Chondrocyte (in vitro differentiated cells): ENCODE measurements at places on chromosomes 1 and 21.
A peak's percentile ranks its signal among the peaks of the same experiment; 100 is the strongest.

GRCh38 chr1:110774398-110774797 is 98.5 kb upstream of the CD53 start:
- DNase-seq, result no peak

GRCh38 chr1:152347116-152347728 is 12.6 kb downstream of the FLG2 start:
- no peak for DNase-seq

GRCh38 chr1:21742578-21742977 is 40.4 kb downstream of the USP48 start:
- no peak for DNase-seq

DNA sequence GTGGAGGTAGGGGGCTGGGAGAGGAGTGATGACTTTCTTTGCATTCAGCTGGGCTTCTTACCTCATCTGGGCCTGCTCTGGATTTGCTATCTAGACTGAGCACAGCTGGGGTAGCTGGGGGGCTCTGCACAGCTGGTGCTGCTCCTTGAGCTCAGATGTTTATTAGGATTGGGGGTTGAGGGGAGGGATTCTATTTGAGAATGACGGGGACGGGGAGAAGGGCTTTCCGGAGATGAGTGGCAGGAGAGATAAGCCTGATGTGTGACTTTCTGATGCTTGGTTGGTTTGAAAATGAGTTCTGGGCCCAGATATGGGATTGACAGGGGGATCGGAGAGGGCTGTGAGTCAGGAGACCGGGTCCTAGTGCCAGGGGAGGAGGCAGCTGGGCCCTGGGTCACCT is 146.1 kb upstream of the CSF3R start:
- peak; percentile 46 for DNase-seq

DNA sequence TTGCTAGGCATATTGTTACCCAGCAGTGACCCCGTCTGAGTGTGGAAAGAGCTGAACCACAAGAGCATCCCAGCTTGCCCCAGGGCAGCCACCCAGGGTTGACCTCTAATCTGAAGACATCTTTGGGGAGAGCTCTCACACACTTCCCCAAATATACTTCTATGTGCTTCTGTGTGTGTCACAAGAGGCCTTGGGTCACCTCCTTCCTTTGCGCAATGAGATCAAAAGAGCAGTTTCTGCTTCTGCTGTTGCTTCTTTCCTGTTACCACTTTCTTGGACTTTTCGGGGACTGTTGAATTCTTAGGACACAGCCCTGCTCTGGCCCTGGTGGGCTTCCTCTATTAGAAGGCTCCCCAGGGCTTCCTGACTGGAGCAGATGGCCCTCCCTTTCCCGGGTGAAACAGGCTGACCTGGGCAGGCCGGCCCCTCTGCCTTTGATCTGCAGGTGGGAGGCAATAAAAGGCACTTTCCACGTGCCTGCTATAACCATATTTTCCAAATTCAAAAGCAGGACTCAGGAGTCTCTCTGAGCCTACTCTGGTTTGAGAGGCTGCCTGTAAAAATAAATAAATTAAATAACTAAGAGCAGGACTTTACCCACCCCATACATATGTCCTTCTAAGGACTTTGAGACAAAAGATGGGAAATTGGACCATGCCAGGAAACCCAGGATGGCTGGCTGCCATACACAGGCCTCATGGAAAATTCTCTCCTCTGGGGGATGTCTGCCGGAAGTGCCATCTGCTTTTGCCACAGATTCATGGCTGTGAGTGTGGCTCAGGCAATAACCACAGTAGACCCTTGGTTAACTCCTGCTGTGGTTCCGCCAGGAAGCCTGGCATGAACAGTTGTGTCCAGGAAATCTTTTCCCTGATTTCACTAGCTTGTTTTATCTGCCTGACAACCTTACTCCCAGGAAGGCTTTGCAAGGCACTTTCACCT is 28.3 kb upstream of the RCSD1 start:
- no peak for DNase-seq

DNA sequence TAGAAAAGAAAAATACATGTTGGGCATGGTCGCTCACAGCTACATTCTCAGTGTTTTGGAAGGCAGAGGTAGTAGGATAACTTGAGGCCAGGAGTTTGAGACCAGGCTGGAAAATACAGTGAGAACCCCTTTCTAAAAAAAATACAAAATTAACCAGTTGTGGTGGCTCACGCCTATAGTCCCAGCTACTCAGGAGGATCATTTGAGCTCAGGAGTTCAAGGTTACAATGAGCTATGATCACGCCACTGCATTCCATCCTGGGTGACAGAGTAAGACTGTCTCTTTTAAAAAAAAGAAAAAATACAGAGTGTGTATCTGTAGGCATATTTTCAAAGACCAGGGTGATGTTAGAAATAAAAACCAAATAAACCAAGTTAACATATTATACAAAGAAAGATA is 57.8 kb downstream of the HFM1 start:
- DNase-seq, result no peak

DNA sequence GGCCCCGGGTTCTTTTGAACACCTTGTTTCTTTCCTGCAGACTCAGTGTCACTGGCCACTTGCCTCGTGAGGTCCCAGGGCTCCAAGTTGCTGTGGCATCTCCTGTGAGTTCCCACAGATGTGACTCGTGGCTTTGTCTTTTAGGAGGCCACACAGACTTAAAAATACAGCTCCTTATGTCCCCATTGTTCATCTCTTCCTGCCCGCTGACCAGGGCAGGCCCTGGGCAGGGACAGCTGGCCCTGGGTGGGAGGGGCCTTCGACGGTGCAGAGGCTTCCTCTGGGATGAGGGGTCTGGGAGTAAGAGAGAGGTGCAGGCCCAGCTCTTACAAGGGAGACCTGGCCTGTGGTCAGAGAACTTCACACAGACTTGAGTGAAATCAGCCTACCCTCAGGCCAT is 15.6 kb downstream of the LDLRAP1 start:
- DNase-seq, result no peak

- no peak for DNase-seq
Measured at GRCh38 chr1:11790880-11791715, 14.7 kb downstream of the MTHFR start.
